ENCODE measurements at places on chromosomes 3 and 15. TPM values are rescaled to one million over a fixed set of nuclear protein-coding genes. Genes with fewer than 3 reads are reported as not detected.

- H3K36me3 ChIP-seq, result no peaks in the 10 kb centered on the region
- H3K27ac ChIP-seq, result no peak overlapping the region
- no peaks in the 10 kb centered on the region for H3K27me3 ChIP-seq
- no peaks in the 10 kb centered on the region for H3K4me1 ChIP-seq
- no peak for DNase-seq
- no peak overlapping the region for H3K4me3 ChIP-seq
Measured at GRCh38 chr15:68192117-68192516, 13.0 kb downstream of the CALML4 start.

DNA sequence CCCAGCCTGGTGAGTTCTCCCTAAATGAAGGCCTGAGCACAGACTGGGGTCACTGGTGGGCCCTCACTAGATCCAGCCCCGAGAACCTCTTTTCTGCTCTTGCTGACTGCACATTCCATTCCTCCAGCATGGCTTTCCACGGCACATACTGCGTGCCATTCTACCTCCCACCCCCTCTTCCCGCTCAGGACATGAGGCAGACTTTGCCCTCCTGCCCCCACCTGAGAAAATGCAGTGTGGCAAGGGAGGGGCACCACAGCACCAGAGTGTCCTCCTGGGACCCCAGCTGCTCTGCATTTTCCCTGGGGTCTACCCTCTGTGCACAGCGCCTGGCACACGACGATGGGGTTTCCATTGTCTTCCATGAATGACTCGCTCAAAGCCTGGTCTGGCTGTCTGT is 6.1 kb upstream of the SLCO2A1 start:
- H3K36me3 ChIP-seq, result no peaks in the 10 kb centered on the region
- no peaks in the 10 kb centered on the region for H3K27me3 ChIP-seq
- no peaks in the 10 kb centered on the region for H3K4me1 ChIP-seq
- DNase-seq, result no peak
- no peak overlapping the region for H3K27ac ChIP-seq
- no peak overlapping the region for H3K4me3 ChIP-seq

DNA sequence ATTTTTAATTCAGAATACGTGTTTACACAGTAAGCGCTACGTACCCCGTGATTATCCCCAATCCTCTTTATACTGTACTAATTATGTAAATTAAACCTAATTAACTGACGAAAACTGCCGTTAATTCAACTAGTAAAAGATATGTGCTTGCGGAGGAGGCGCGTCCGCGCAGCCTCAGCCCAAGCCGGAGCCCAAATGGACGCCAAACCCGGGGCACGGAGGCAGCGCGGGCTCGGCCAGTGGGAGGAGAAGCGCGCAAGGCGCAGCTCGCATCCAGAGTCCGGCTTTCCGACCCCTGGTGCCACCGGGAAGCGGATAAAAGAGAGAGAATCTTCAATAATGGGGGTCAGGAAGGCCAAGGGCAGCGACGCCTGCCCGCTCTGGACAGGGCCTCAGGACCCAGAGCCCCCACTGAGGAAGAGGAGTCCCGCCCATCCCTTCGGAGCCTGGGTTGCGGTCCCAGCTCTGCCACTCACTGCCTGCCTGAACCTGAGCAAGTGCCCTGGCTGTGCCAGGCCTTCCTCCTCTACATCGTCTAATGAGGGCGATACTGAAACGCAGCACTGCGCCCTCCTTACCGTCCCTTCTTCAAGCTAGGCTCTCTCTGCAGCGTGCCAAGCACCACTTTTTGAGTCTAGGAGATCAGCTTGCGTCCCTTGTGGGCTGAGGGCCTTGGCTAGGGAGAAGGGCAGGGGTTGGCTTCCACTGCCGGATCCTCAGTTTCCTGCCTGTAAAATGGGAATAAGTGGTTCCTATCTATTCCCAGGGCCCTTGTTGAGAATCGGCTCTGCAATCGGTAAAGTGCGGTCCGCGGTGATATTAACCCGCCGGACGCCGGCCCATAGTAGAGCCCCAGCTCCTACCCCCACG is 5.0 kb upstream of the SKOR1 start:
- peaks cover 21% of the 10 kb centered on the region for H3K27me3 ChIP-seq
- no peak overlapping the region for H3K27ac ChIP-seq
- no peak overlapping the region for H3K4me3 ChIP-seq
- DNase-seq, result no peak
- H3K4me1 ChIP-seq, result peaks cover 7% of the 10 kb centered on the region
- H3K36me3 ChIP-seq, result no peaks in the 10 kb centered on the region

DNA sequence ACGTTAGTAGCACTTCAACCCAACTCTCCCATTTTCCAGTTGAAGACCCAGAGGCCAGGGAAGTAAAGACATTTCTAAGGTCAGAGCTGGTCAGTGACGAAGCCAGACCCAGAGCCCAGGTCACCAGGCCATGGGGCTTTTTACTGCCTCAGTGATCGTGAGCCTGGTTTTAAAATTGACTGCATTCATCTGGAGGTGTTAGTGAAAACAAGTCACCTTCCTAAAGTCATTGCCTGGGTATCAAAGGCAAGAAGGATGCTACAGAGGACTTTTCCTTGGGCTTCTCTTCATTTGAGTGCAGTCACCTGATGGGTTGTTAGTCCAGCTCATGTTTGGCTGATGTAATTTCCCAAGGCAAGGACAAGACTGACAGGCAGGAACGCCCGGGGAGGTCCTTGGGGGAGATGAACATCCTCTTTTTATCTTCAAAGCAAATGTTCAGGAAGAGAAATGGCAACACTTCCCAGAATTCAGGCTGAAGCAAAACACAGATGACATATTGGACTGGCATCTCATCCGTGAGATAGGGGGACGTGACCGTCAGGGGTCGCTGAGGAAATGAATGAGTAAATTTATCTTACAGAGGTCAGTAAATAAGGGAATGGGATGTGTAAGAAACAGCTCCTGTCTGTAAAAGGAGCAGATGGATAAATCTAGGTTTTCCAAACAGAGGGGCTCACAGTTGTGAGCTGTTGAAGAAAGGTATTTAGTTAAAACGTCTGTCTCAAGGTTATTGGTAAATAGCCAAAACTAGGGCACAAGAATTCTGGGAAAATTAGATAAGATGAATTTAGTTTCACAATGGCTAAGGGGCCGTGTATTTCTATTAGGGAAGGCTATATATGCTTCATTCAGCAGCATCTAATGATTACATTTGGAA is 201.2 kb downstream of the OPA1 start:
- no peaks in the 10 kb centered on the region for H3K4me1 ChIP-seq
- H3K27ac ChIP-seq, result no peak overlapping the region
- no peaks in the 10 kb centered on the region for H3K27me3 ChIP-seq
- no peak overlapping the region for H3K4me3 ChIP-seq

- no peak for DNase-seq
- H3K27ac ChIP-seq, result no peak overlapping the region
- no peaks in the 10 kb centered on the region for H3K27me3 ChIP-seq
- no peaks in the 10 kb centered on the region for H3K36me3 ChIP-seq
Measured at GRCh38 chr3:46549989-46550388, 16.1 kb downstream of the LRRC2 start.

DNA sequence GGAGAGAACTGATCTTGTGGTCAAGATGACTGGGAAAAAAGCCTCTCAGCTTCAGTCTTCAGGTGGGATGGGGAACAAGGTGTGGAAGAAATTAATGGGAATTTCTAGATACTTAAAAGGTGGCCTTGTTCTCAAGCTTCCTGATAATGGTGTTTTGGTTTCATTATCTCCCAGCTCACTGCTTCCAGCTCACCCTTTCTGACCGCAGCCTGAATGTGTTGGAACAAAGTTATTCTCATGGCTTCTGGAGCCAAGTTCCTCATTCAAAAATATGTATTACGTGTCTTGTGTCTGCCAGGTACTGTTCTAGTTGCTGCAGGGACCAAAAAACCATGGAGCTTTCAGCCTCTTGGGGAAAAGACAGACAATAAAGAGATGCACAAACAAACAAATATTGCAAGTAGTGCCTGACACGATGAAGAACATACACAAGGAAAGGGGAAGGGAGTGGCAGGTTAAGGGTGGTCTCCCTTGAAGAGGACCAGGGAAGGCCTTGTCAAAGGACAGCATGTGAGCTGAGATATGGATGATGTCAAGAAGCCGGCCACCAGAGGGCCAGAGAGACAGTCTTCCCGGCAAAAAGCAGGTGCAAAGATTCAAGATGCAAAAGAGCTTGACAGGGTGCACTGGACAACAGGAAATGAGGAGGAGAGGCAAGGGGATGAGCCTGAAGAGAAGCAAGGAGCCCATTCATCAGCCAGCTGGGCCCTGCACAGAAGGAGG is 35.5 kb downstream of the ARRDC4 start:
- no peaks in the 10 kb centered on the region for H3K27me3 ChIP-seq
- peak; percentile 36 for DNase-seq
- peak overlapping the region; percentile 15 for H3K4me3 ChIP-seq
- no peaks in the 10 kb centered on the region for H3K4me1 ChIP-seq
- no peaks in the 10 kb centered on the region for H3K36me3 ChIP-seq
- peak overlapping the region; percentile 76 for H3K27ac ChIP-seq

DNA sequence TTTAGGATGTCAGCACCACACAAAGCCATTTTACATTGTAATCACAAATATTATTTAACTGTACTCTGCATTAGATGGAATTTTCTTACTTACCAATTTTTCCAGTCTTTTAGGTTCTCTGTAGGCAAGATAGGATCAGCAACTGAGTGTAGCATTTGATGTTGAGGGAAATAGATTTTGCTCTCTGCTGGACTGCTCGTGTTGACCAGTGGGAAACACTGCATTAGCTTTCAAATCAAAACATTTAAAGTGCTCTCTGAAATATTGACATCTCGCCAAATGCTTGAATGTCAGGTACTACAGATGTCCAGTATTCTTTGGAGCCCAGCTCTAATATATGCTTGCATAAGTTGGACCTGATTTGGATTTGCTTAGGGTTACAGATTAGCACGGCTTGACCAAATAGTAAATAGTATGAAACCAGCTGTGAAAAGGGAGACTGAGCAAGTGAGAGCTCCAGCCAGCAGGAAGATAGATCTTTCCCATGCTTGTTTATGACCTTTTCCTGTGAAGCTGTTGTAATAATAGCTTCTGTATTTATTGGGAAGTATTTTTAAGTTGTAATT is 29.5 kb downstream of the P2RY14 start:
- no peaks in the 10 kb centered on the region for H3K36me3 ChIP-seq
- H3K4me1 ChIP-seq, result no peaks in the 10 kb centered on the region

DNA sequence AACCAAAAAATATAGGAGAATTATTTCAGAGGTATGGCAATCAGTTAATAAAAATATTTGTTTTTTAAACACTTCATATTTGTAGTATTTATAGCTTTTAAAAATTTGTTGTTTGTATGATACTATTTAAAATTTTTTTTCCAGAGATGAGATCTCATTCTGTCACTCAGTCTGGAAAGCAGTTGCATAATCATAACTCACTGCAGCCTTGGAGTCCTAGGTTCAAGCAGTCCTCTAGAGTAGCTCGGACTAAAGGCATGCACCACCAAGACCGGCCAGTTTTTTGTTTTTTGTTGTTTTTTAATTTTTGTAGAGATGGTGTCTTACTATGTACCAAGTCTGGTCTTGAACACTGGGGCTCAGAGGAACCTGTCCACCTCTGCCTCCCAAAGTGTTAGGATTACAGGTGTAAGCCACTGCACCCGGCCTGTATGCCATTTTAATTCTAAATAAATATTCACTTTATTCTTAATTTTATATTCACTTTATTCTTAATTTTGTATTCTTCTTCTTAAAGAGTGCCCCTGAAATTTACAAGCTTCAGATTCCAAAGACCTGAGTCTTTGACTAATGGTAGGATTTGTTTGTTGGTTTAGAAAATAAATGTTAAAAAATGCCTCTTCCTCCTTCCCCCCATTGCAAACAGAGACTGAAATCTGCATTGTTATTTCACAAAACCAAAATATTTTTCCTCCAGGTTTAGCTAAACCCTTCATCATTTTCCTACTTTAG is 9.4 kb downstream of the TGFBR2 start:
- H3K4me1 ChIP-seq, result no peaks in the 10 kb centered on the region
- H3K4me3 ChIP-seq, result no peak overlapping the region
- no peak for DNase-seq
- no peaks in the 10 kb centered on the region for H3K27me3 ChIP-seq

DNA sequence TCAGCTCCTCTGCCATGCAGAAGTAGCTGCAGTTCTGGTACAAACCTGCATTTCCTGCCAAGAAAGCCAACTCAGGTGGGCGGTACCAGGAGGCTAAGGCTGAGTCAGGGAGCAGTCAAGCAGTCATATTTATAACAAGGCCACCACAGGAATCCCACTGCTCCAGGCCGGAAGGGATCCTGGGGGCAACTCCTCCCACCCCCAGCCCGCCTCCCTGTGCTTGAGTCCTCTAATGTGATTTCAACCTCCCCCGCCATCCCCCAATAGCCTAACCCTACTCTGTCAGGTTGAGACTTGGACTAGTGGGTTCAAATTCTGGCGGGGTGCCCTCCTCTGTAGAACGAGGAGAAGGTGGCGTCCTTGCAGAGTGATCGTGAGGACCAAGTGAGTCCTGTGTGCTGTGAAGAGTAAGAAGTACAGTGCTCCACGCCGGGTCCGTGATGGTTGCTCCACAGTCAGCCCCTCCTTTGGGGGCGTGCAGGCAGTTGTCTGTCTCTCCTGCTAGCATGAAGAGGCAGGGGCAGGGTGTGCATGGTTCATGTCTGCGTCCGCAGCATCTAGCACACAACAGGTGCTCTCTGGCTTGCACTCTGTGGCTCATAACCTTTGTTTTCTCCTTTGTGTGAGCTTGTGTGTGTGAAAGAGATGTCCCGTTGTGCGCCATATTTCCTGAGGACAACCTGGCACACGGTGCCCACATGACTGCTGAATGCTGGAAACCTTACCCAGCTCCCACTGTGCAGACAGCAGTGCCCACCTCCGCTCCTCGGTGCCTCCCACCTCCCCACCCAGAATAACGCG is 78.3 kb downstream of the SMAD6 start:
- H3K4me1 ChIP-seq, result no peaks in the 10 kb centered on the region
- DNase-seq, result no peak
- H3K27me3 ChIP-seq, result no peaks in the 10 kb centered on the region
- H3K36me3 ChIP-seq, result no peaks in the 10 kb centered on the region
- H3K4me3 ChIP-seq, result no peak overlapping the region

GRCh38 chr3:5087209-5087608 is 34.9 kb upstream of the ARL8B start:
- H3K4me3 ChIP-seq, result no peak overlapping the region
- H3K4me1 ChIP-seq, result no peaks in the 10 kb centered on the region
- DNase-seq, result no peak
- no peak overlapping the region for H3K27ac ChIP-seq
- no peaks in the 10 kb centered on the region for H3K36me3 ChIP-seq
- H3K27me3 ChIP-seq, result no peaks in the 10 kb centered on the region

- DNase-seq, result no peak
- no peak overlapping the region for H3K4me3 ChIP-seq
- H3K36me3 ChIP-seq, result no peaks in the 10 kb centered on the region
Measured at GRCh38 chr3:44323341-44323955, 15.1 kb upstream of the TCAIM start.

REC114 gene
- total RNA-seq, result not detected

MESP1 gene
- 5.9 TPM for total RNA-seq

SPSB4 gene
- total RNA-seq, result not detected

HTR3E gene
- total RNA-seq, result not detected

GPR156 gene
- 0.88 TPM for total RNA-seq

All from breast epithelium (tissue), 4 donors.